Heart right ventricle (tissue), 16 donors: ENCODE measurements at places on chromosomes 7 and 10. TPM values are rescaled to one million over a fixed set of nuclear protein-coding genes. Genes with fewer than 3 reads are reported as not detected.

DNA sequence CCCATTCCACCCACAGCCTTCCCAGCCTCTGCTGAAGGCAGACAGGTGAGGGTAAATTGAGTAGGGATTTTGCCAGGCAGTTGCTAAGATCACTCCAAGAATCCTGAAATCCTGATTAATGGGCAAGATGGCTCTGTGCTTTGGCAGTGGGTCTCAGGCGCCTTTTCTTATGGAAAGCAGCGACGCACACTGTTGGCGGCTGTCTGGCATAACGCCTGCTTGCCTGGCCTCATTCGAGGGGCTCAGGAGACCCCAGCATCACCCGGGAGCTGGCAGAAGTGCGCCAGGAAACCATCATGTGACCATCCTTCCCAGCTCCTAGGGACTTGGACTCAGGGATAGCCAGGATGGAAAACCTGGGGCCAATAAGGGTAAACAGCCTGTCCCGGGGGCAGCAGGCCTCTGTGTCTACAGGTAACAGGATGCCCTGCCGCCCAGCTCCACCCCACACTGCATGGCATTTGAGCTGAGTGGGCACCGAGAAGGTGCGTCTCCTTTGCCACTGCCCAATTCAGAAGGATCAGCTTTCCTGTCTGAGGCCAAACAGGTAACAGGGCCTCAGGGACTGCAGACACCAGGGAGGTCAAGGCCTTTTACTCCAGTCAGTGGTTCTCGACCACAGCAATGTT, 98.6 kb downstream of the FAM53B start:
- DNase-seq: no peak

- DNase-seq: no peak
These were observed 105.1 kb downstream of the WDFY4 start for GRCh38 chr10:48789486-48790456.

GRCh38 chr7:20783125-20783699, 3.5 kb downstream of the SP8 start:
- DNase-seq: no peak

DNA sequence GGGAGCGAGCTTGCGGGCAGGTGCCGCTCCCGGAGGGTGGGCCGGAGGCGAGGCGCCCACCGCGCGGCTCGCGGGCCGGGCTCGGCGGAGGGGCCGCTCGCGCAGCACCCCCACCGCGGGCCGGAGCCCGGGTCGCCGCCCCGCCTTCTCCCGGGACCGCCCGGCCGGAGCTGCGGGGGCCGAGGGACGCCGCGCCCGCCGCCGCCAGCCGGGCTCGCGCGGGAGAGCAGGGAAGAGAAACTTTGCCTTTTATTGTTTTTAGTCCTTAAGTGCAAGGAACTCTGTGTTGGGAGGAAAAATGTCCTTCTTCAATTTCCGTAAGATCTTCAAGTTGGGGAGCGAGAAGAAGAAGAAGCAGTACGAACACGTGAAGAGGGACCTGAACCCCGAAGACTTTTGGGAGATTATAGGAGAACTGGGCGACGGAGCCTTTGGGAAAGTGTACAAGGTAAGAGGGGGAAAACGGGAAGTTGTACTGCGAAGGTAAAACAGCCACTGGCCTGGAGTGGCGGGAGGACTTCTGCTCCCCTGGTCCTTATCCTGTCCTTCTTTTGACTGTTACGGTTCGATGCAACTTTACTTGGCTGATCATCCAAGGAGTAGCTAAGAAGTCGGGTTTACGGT, 620 bp downstream of the SLK start:
- no peak for DNase-seq

DNA sequence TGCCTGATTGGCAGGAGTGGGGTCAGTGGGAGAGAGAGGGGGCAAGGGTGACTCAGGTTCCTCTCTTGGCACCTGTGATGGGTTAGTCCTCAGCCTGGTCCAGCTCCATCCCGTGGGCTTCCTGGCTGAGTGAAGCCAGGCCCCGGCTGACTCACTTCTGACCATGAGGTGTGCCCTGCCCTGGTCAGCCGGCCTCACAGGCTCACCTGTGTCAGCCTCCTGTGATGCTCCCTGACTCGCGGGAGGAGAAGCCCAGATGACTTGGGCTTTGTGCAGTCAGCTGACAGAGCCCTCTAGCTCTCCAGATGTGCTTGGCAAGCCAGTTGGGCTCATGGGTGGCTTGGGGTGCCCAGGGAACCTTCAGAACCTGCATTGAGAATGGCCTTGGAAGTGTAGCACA, 16.0 kb upstream of the PPIF start:
- no peak for DNase-seq

- no peak for DNase-seq
These were observed 51.4 kb upstream of the NFKB2 start for GRCh38 chr10:102344067-102344466.

DNA sequence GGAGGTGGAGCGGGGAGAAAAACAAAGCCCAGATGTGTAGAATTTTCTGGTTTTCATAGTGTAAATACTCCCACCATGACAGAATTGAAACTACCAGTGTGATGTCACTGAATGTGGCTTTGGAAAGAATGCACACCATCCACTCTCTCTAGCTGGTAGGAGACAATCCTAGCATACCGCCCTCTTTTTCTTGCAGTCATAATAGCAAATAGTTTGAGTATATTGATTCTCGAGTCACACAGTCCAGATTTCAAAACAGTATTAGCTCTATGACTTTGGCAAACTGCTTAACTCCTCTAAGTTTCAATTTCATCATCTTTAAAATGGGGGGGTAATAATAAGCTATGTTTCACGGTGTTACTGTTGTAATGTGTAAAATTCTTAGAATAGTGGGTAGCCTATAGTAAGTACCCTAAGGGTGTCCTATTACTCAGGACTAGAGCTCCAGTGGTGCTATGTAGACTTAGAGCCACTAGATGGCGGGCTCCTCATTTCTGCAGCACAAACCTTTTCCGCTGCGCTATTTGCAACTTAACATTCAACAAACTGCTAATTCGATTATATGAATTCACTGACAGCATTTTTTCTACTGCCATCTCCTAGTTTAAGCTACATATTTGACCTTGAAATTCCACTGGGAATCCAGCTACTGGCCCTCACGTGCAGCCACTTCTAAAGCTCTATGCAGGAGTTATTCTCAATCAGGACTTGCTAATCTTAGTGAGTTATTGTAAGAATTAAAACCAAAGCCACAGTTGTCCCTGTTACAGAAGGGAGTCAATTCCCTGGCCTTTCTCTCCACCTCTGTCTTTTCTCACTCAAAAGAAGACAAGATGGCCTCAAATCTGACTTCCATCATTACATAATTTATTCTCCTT, 18.7 kb downstream of the TAS2R40 start:
- peak; percentile 70 for DNase-seq

DNA sequence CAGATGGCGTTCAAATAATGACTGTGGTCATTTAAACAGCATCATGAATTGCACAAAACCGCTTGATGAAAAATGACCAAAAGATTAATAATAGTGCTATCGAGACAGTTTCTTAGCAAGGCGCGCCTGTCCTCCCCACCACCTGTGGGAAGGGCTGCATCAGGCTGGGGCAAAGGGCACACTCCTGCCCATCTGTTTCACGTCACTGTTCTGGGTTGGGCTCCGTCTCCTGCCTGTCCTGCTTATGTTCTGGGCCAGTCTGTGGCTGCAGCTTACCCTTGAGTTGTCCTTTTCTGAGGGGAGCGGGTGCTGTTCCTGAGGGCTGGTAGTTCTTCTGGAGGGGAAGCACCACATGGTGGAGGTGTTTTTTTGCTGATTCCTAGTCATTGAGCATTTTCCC, 13.3 kb downstream of the RBM17 start:
- DNase-seq: no peak

- DNase-seq: no peak
These were observed 73.1 kb downstream of the HTR7 start for GRCh38 chr10:90784771-90785170.

- no peak for DNase-seq
These were observed 93.1 kb upstream of the DKK1 start for GRCh38 chr10:52220947-52221346.

- DNase-seq: no peak
These were observed 100.9 kb downstream of the ITIH5 start for GRCh38 chr10:7565871-7566270.

Gene KCNIP2
- 452 TPM for polyA plus RNA-seq

Gene EZH2
- polyA plus RNA-seq: 2.0 TPM

Gene TAX1BP1
- polyA plus RNA-seq: 95.3 TPM
